ENCODE measurements at places on chromosomes 11 and 22.

DNA sequence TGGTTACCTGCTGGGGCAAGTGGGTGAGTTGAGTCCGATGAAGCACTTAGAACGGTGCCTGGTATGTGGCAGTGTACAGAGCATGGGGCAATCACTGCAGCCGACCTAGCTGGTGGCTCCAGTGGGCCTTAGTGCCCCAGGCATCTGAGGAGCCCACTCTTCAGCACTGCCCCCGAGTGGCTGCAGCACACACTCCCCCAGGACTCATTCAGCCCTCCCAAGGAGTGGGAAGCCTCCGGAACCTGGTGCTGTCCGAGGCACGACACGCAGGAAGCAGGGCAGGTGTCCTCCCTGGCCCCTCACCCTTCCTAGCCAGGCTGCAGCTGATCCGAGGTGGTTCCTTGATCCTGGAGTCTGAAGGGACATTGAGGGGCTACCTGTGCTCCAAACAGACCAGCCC is 42.4 kb upstream of the PRODH start:
- H3K27ac ChIP-seq: no peak overlapping the region
- no peak overlapping the region for H3K4me3 ChIP-seq
- peaks cover 29% of the 10 kb centered on the region for H3K36me3 ChIP-seq

DNA sequence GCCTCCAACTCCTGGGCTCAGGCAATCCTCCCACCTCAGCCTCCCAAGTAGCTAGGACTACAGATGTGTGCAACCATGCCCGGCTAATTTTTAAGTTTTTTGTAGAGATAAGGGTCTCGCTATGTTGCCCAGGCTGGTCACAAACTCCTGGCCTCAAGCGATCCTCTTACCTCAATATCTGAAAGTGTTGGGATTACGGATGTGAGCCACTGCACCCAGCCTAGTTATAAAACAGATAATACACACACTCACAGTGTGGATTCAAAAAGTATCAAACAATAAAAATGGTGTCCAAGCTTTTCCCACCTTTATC is 377 bp upstream of the CCDC188 start:
- no peaks in the 10 kb centered on the region for H3K27me3 ChIP-seq
- DNase-seq: no peak
- no peaks in the 10 kb centered on the region for H3K36me3 ChIP-seq
- no peak overlapping the region for H3K4me3 ChIP-seq

- no peaks in the 10 kb centered on the region for H3K27me3 ChIP-seq
- peaks cover 15% of the 10 kb centered on the region for H3K36me3 ChIP-seq
- H3K4me3 ChIP-seq: no peak overlapping the region
- H3K4me1 ChIP-seq: no peaks in the 10 kb centered on the region
- no peak for DNase-seq
- no peak overlapping the region for H3K27ac ChIP-seq
Measured at GRCh38 chr11:64276653-64277431, 7.6 kb downstream of the BAD start.

- no peaks in the 10 kb centered on the region for H3K27me3 ChIP-seq
- H3K4me1 ChIP-seq: no peaks in the 10 kb centered on the region
- DNase-seq: no peak
- no peak within 1 kb of the TSS for H3K4me3 ChIP-seq
- no peaks in the 10 kb centered on the region for H3K36me3 ChIP-seq
- no peak within 1 kb of the TSS for H3K27ac ChIP-seq
Measured at GRCh38 chr22:35617137-35617755, at the start of gene MB. TSS of gene MB (minus strand) at chr22:35617329. CDS start at chr22:35617257, 72 bp downstream.

GRCh38 chr11:43269254-43269918 is 42.4 kb upstream of the API5 start:
- peak; percentile 59 for DNase-seq
- peaks cover 2% of the 10 kb centered on the region for H3K4me1 ChIP-seq
- no peak overlapping the region for H3K4me3 ChIP-seq
- peaks cover 8% of the 10 kb centered on the region for H3K36me3 ChIP-seq

GRCh38 chr11:48172818-48173609 is 43.6 kb upstream of the OR4B1 start:
- H3K27me3 ChIP-seq: no peaks in the 10 kb centered on the region
- no peaks in the 10 kb centered on the region for H3K36me3 ChIP-seq
- peak; percentile 89 for DNase-seq
- H3K4me1 ChIP-seq: no peaks in the 10 kb centered on the region

DNA sequence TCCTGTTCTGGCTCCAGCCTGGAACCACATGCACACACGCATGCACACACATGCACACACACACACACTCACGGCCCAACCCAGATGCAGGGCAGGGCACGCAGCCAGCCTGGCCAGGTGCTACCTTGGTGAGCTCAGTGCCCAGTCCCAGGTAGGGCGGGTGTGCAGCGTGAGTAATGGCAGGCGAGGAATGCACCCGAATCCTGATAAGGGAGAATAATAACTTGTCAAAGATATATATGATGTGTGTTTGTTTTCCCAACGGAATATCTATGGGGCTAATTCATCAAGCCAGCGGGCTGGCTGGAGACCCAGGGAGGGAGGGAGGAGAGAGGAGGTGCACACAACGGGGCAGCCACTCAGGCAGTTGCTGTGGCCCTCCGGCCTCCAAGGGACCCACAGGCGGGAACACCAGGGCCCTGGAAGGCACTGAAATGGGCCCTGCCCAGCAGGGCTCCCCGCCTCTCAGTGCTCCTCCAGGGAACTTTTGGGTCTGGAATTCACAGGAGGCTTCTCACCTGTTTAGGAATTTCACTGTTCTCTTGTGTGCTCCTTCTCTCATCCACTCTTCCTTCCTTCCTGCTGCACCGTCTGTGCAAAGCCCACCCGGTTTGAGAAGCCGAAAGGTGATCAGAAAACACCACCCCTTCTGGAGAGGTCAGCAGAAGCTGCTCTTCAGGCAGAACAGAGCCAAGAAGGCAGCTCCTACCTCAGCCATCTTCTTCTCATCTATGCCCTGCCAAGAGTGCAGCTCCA is 79.0 kb downstream of the BUD13 start:
- no peaks in the 10 kb centered on the region for H3K36me3 ChIP-seq
- no peak for DNase-seq
- no peak overlapping the region for H3K4me3 ChIP-seq
- H3K27me3 ChIP-seq: no peaks in the 10 kb centered on the region
- no peak overlapping the region for H3K27ac ChIP-seq
- H3K4me1 ChIP-seq: no peaks in the 10 kb centered on the region

DNA sequence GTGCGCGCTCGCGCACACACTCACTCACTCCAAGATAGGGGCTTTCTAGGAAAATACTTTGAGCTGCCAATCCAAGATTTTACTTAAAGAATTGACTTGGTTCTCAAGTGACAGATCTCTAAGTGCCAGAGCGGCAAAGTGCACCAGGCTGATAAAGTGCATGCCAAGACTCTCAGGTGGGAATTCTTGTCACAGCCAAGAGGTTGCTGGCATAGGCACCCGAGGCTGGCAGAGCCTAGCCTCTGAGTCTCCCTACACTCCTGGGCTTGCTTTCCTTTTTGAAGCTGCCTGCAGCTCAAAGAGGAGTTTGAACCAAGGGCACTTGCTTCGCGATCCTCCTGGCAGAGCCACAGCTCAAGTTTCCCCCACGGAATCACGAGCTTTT is 2.5 kb upstream of the ADM start:
- H3K4me3 ChIP-seq: peak overlapping the region; percentile 84
- H3K4me1 ChIP-seq: no peaks in the 10 kb centered on the region
- DNase-seq: no peak

- no peaks in the 10 kb centered on the region for H3K4me1 ChIP-seq
- no peak overlapping the region for H3K4me3 ChIP-seq
- peaks cover 23% of the 10 kb centered on the region for H3K36me3 ChIP-seq
- H3K27me3 ChIP-seq: no peaks in the 10 kb centered on the region
- peak overlapping the region; percentile 12 for H3K27ac ChIP-seq
- DNase-seq: no peak
Measured at GRCh38 chr22:24207264-24208011, 26.2 kb downstream of the SUSD2 start.

- no peak overlapping the region for H3K27ac ChIP-seq
- H3K4me1 ChIP-seq: peaks cover under 1% of the 10 kb centered on the region
- H3K4me3 ChIP-seq: no peak overlapping the region
- peak; percentile 18 for DNase-seq
- peaks cover 2% of the 10 kb centered on the region for H3K27me3 ChIP-seq
- H3K36me3 ChIP-seq: no peaks in the 10 kb centered on the region
Measured at GRCh38 chr11:34349882-34350281, 7.9 kb downstream of the ABTB2 start.

- no peak overlapping the region for H3K27ac ChIP-seq
- DNase-seq: no peak
- no peaks in the 10 kb centered on the region for H3K36me3 ChIP-seq
- no peaks in the 10 kb centered on the region for H3K4me1 ChIP-seq
- H3K4me3 ChIP-seq: no peak overlapping the region
Measured at GRCh38 chr11:115290479-115290878, 213.7 kb downstream of the CADM1 start.

GRCh38 chr11:65058419-65059054 is at the start of gene NAALADL1:
TSS of gene NAALADL1 (minus strand) at chr11:65058553. CDS start at chr11:65058521, 32 bp downstream.
- H3K36me3 ChIP-seq: no peaks in the 10 kb centered on the region
- no peaks in the 10 kb centered on the region for H3K4me1 ChIP-seq
- no peak for DNase-seq
- H3K27ac ChIP-seq: no peak within 1 kb of the TSS
- no peak within 1 kb of the TSS for H3K4me3 ChIP-seq

DNA sequence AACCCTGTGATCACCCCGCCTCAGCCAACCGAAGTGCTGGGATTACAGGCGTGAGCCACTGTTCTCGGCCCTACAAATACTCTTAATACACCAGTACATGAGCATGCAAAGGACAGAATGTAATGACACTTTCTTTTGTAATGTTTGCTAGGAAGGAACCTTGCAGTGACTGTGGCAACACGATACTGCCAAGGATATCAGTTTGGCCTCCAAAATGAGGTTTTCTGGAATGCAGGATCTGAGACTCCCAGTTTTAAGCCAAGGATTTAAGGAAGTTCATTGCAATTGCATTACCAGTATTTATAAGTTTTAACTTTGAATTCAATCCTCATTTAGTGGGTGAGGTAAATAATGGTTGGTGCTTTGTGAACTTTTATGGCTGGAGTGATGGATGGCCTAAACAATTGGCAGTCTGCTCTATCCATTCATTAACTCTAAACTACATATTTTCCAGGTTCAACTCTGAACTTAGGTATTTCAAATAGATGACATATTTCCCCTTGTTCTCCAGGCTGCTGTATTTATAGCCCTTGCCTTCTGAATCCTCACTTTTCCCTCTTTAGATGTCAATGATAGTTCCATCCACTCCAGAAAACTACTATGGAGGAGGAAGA is 330.3 kb downstream of the C11orf87 start:
- no peaks in the 10 kb centered on the region for H3K36me3 ChIP-seq
- H3K27me3 ChIP-seq: no peaks in the 10 kb centered on the region
- DNase-seq: no peak
- H3K27ac ChIP-seq: no peak overlapping the region

GRCh38 chr11:3120071-3120792 is 44.9 kb downstream of the OSBPL5 start:
- no peaks in the 10 kb centered on the region for H3K4me1 ChIP-seq
- H3K27ac ChIP-seq: no peak overlapping the region
- DNase-seq: no peak
- H3K27me3 ChIP-seq: no peaks in the 10 kb centered on the region
- H3K4me3 ChIP-seq: no peak overlapping the region

DNA sequence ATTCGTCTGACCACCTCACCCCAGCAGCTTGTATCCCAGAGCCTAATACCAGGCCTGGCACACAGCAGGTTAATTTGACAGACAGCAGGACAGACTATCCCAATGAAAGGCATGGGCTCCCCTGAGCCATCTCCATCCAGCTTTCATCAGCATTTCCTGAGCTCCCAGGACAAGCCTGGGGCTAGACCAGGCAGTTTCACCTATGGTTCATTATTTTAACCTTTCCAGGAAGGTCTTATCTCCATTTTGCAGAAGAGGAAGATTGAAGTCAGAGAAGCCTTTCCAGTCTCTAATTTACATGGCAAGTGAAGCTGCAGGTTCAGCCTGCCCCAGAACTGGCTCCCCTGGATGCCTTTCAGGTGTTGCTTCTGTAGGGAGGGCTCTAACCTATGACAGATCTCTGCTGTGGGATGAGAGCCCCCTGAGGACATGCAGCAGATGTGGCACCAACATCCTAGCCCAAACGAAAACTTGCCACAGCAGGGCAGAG is 17.0 kb downstream of the ARRB1 start:
- no peaks in the 10 kb centered on the region for H3K27me3 ChIP-seq
- H3K36me3 ChIP-seq: peaks cover 11% of the 10 kb centered on the region
- H3K4me3 ChIP-seq: no peak overlapping the region
- H3K27ac ChIP-seq: no peak overlapping the region
- peaks cover 14% of the 10 kb centered on the region for H3K4me1 ChIP-seq

- no peak overlapping the region for H3K27ac ChIP-seq
- no peak for DNase-seq
- H3K36me3 ChIP-seq: no peaks in the 10 kb centered on the region
- no peaks in the 10 kb centered on the region for H3K27me3 ChIP-seq
- H3K4me1 ChIP-seq: peaks cover 7% of the 10 kb centered on the region
Measured at GRCh38 chr11:69438286-69438920, 43.1 kb upstream of the LINC01488 start.

DNA sequence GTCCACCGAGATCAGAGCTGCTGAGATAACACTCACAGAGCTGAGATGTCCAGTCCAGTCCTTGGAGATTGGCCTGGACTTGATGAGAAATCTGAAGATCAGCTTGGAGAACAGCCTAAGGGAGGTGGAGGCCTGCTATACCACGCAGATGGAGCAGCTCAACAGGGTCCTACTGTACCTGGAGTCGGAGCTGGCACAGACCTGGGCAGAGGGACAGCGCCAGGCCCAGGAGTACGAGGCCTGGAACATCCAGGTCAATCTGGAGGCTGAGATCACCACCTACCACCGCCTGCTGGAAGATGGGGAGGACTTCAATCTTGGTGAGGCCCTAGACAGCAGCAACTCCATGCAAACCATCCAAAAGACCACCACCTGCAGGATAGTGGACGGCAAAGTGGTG is 33.1 kb downstream of the CLTCL1 start:
- DNase-seq: no peak
- peaks cover 43% of the 10 kb centered on the region for H3K36me3 ChIP-seq
- H3K4me3 ChIP-seq: no peak overlapping the region
- no peaks in the 10 kb centered on the region for H3K27me3 ChIP-seq
- H3K4me1 ChIP-seq: no peaks in the 10 kb centered on the region

DNA sequence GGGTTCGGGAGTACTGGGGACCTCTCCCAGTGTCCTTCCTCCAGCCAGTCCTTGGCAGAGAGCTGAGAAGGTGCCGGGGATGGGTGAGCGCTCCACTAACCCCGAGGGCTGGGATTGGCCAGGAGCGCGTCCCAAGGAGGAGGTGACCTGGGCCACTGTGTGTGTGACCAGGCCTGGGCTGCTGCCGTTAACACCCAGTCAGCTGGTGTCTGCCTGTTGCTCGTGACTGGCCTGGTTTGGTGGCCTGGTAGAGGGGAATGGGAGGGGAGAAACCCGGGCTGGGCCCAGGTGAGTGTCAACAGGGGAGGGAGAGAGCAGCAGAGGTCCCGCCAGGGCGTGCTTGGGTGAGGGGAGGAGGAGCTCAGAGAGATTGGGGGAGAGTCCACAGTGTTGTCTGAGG is 29.9 kb upstream of the GRAMD4 start:
- no peaks in the 10 kb centered on the region for H3K36me3 ChIP-seq
- H3K4me3 ChIP-seq: no peak overlapping the region
- DNase-seq: peak; percentile 31
- H3K27ac ChIP-seq: no peak overlapping the region
